Stimulated activated CD8-positive, alpha-beta memory T cell treated with anti-CD3 and anti-CD28 coated beads, Interleukin-4, amount 100 ng/mL, for 1 hour (primary cell): ENCODE measurements at places on chromosomes 11 and 22.

- DNase-seq = no peak
Measured at GRCh38 chr11:64604458-64605243, 13.6 kb downstream of the SLC22A12 start.

GRCh38 chr11:118842369-118842768, 41.3 kb upstream of the CXCR5 start:
- no peak for DNase-seq

DNA sequence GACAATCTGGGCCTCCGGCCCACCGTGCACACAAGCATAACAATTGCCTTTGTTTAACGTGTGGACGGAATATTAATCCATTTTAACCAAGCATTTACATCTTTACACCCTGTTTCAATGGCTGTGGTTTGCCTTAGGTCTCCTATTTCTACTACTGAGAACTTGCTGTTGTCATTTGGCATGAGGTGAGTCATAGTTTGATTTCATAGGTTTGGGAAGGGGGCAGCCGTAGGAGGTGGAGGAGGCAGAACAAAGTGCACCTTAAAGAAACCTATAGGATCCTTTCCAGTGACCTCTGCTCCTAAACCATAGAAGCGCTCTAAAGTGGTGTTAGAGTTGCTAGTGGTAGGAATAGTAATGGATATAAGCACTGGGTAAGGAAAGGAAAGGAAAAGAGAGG, 59.4 kb downstream of the ARHGAP42 start:
- no peak for DNase-seq

- no peak for DNase-seq
Measured at GRCh38 chr11:92837595-92837994, 131.9 kb upstream of the MTNR1B start.

DNA sequence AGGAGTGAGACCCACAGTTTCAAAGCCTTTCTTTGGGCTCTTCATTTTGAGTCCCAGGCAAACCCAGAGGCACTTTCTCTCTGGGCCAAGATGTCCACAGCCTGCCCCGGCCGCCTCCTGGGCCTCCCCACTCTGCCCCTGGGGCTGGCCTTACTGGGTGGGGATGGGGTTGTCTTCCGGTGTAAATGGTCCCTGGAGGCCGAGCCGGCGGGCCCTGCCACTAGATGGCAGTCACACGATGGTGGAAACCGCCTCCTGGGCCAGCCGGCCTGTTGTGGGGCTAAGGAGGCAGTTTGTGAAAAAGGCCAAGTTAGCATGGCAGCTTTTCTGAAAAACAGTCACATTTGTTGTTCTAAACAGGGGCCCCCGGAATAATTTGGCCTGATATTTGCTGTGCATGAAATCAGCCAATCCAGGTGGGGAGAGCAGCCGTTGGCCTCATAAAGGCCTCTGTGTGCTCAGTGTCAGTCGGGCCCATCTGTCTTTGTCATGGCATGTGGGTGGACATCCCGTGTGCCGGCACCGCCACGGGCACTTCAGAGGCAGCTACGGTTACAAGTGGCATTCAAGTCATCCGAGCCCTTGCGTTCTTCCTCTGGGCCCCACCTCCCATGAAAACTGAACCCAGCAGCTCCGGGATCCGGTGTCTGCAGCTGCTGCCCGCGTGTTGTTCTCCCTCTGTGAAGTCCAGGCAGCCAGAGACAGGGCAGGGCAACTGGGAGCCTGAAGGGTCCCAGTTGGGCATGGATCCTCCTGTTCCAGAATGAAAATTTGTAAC, 6.5 kb downstream of the MRPL23 start:
- no peak for DNase-seq

DNA sequence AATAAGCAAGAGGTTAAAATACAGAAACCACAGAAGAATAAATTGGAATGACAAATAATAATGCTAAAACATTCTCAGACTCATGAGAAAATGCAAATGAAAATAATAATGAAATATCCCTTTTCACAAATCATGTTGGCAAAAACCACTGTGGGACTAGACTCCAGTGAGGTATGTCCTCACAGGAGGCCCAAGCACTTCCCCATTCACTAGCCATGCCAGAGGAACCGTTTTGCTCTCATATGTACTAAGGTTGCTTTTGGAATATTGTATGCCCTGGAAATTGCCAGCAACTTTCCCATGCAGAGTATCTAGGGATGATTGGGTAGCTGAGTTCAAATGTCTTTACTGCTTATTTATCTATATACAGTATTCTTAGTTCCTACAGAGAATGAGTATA, 106.2 kb upstream of the CHORDC1 start:
- no peak for DNase-seq
